ENCODE measurements at places on chromosomes 6 and 20. TPM values are rescaled to one million over a fixed set of nuclear protein-coding genes. Genes with fewer than 3 reads are reported as not detected.

CASS4 gene
- 0.49 TPM for total RNA-seq

NKX2-2 gene
- not detected for total RNA-seq

GPR63 gene
- total RNA-seq = 0.27 TPM

SRMS gene
- total RNA-seq = not detected

SAMD3 gene
- 9.1 TPM for total RNA-seq

OR2J3 gene
- not detected for total RNA-seq

KIAA0408 gene
- 12.8 TPM for total RNA-seq

LY86 gene
- total RNA-seq = not detected

GSTA2 gene
- total RNA-seq = not detected

SLC44A4 gene
- total RNA-seq = 0.27 TPM

EYS gene
- total RNA-seq = 0.09 TPM

KCNQ5 gene
- total RNA-seq = 2.6 TPM

BTNL2 gene
- not detected for total RNA-seq

NHSL1 gene
- 17.8 TPM for total RNA-seq

Data from fibroblast of the aortic adventitia (primary cell).